Germinal center (tissue), 1 donor: ENCODE measurements at places on chromosomes 12 and 14.

GRCh38 chr14:76348898-76349297 is 27.0 kb upstream of the ESRRB start:
- DNase-seq, result no peak

DNA sequence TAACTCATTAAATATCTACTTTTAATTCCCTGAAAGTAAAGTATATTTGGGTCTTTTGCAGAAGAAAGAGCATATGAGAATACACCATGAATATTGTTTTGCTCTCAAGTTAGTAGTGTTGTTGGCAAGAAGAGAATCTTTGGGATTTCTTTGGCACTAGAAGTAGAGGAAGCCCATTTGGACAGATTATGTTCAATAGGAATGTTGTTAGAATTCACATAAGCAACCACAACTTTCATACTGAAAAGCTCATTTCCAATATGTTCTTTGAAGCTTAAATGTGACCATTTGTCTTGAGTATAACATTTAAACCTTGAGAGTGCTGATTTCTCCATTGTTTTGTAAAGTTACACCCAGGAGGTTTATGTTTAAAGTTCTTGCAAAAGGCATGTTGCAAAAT is 37.6 kb downstream of the PLEKHG7 start:
- DNase-seq, result no peak

GRCh38 chr12:99334285-99335056 is 313.1 kb upstream of the GARIN6 start:
- no peak for DNase-seq

GRCh38 chr12:34406996-34407300 is 384.7 kb downstream of the ALG10 start:
- no peak for DNase-seq

GRCh38 chr14:68297039-68297438 is 477.5 kb downstream of the RAD51B start:
- DNase-seq, result no peak

GRCh38 chr12:82522762-82523161 is 163.9 kb upstream of the TMTC2 start:
- DNase-seq, result no peak

DNA sequence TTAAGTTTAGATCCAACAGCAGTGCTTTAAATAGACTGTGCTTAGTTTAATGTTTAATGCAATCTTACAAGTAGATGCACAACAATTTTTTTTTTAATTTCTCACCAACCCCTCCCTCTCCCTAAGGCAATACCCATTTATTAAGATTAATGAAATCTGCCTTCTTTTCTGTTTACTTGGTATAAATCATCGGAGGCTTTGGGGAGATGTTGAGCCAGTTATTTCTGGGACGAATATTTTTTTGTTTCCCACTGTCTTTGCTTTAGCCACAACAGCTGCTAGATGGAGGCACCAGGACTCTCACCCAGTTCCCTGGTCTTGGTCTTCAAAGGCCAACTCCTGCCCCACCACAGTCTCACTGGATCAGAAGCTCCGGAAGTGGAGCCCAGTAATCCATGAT is 113.4 kb downstream of the PLXNC1 start:
- DNase-seq, result no peak

DNA sequence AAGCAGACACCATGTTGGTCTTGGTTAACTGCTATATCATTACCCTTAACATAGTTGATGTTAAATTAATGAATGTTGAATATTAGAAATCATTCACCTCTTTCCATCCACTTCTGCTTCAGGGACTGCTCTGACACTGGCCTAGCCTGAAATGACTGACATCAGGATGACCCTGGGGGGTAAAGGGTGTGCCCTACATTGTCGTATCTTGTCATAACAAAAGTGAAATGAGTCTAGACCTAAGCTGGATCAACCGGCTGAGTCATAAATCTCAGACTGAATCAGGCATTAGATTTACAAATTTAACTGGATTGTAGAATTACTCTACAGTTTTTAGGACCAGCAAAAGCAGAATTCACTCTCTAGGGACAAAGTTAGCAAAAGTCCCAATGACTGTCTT is 35.3 kb downstream of the KICS2 start:
- no peak for DNase-seq

DNA sequence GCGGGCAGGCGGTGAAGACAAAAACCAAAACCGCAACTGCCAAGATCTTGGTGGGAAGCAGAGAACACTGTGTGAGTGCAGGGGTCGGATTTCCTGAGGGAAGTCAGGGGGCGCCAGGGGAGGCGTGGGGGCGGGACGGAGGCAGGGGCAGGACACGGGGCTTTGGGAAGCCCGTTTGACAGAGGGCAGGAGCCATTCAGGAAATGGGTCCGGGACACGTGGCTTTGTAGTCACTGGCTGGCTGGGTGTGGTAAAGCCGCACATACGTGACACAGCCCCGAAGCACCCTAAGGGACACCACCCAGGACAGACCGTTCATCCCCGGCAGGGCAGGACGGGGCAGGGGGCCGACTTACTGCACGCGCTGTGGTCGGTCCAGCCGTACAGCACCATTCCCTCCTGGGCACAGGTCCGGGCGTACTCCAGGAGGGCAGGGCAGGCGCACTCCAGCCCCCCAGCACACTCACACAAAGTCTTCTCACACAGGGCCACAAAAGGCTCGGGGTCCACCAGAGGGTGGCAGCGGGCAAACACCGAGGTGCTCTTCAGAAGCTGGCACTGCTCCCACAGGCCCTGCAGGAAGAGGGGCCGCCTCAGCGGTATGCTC is 49.4 kb downstream of the VWF start:
- DNase-seq, result no peak

GRCh38 chr14:55578511-55578910 is 1.5 kb upstream of the KTN1 start:
- DNase-seq, result no peak

DNA sequence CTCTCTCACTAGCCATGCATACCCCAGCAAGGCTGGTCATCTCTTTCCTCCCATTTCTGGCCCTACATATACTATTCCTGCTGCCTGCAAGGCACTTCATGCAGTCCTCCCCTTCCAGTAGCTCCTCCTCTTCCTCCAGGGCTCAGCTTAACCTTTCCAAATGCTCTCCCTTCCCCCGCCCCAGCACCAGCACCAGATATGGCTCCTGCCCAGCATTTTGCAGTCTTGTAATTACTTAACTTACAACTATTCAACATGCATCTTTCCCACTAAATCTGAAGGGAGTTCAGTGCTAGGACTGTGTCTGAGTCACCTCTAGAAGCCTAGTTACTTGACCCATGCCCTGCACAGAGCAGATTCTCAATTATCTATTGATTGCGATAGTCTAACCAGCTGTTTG is 1.8 kb upstream of the FBXO21 start:
- no peak for DNase-seq

GRCh38 chr12:132724506-132725241 is 14.0 kb downstream of the PGAM5 start:
- no peak for DNase-seq
